ENCODE measurements at places on chromosomes 2 and 18. TPM values are rescaled to one million over a fixed set of nuclear protein-coding genes. Genes with fewer than 3 reads are reported as not detected.

TXNDC2 gene
- total RNA-seq = not detected

PLEKHA3 gene
- total RNA-seq = 29.8 TPM

GRCh38 chr2:7609974-7610373 lies 692.8 kb downstream of the RNF144A start:
- no peak overlapping the region for H3K4me3 ChIP-seq
- no peaks in the 10 kb centered on the region for H3K4me1 ChIP-seq
- H3K27me3 ChIP-seq = no peaks in the 10 kb centered on the region
- no peak for DNase-seq
- no peak overlapping the region for H3K27ac ChIP-seq

DNA sequence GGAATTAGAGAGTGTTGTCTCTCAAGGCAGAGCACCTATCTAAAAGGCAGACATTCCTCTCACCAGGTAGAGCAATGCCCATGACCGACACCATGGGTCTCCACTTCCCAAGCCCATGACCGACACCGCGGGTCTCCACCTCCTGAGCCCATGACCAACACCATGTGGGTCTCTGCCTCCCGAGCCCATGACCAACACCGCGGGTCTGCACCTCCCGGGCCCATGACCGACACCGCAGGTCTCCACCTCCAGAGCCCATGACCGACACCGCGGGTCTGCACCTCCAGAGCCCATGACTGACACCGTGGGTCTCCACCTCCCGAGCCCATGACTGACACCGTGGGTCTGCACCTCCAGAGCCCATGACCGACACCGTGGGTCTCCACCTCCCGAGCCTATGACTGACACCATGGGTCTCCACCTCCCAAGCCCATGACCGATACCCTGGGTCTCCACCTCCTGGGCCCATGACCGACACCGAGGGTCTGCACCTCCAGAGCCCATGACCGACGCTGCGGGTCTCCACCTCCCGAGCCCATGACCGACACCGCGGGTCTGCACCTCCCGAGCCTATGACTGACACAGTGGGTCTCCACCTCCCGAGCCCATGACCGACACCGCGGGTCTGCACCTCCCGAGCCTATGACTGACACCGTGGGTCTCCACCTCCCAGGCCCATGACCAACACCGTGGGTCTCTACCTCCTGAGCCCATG lies 262.4 kb upstream of the SALL3 start:
- no peaks in the 10 kb centered on the region for H3K36me3 ChIP-seq
- H3K27ac ChIP-seq = no peak overlapping the region
- no peak overlapping the region for H3K4me3 ChIP-seq
- DNase-seq = no peak
- H3K4me1 ChIP-seq = no peaks in the 10 kb centered on the region

GRCh38 chr2:105179469-105180372 lies 61.8 kb upstream of the GPR45 start:
- peak; percentile 93 for DNase-seq
- H3K4me1 ChIP-seq = peaks cover 5% of the 10 kb centered on the region
- H3K27ac ChIP-seq = no peak overlapping the region
- no peak overlapping the region for H3K4me3 ChIP-seq
- peaks cover 27% of the 10 kb centered on the region for H3K27me3 ChIP-seq

DNA sequence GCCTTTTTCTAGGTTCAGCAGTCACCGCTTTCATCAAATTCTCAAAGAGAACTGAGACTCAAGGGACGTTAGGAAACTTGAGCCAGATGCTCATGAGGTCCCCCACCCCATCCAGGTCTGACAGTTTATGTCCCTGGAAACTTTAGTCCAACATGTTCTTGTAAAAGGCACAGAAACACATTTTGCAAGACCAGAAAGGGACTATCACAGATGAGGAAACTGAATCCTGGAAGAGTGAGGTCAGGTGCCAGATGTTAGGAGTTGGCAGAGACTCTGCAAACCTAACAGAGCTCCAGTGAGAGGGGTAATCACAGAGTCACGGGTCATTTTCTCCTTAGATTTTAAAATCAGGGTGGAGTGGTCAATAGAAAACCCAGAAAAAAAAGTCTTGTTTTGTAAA lies 76.6 kb downstream of the RDH14 start:
- no peaks in the 10 kb centered on the region for H3K27me3 ChIP-seq
- no peaks in the 10 kb centered on the region for H3K36me3 ChIP-seq
- H3K4me3 ChIP-seq = no peak overlapping the region
- DNase-seq = no peak
- H3K4me1 ChIP-seq = peaks cover 5% of the 10 kb centered on the region
- H3K27ac ChIP-seq = no peak overlapping the region

UNC80 gene
- total RNA-seq = not detected

CD207 gene
- total RNA-seq = not detected

ARID5A gene
- 3.4 TPM for total RNA-seq

DNA sequence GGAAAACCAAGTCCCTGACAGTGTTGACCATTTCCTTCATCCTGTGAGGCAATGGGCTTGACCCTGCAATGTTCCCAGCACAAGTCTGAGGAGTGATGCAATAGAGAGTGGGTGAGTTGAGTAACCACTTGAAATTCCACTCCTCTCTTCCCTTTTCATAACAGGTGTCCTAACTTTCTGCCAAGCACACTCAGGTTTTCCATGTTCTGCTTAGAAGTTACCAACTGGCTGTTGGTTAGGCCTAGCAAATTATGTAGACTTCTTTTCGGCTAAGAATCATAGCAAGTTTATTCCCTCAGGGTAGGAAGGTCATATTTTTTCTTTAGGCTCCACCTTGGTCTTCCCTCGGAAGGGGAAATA lies 11.5 kb downstream of the GNLY start:
- peaks cover 70% of the 10 kb centered on the region for H3K4me1 ChIP-seq
- peak overlapping the region; percentile 55 for H3K4me3 ChIP-seq
- H3K36me3 ChIP-seq = no peaks in the 10 kb centered on the region
- DNase-seq = peak; percentile 99
- no peaks in the 10 kb centered on the region for H3K27me3 ChIP-seq
- peak overlapping the region; percentile 94 for H3K27ac ChIP-seq

GRCh38 chr18:77130229-77131099 lies 2.1 kb downstream of the MBP start:
- H3K27ac ChIP-seq = peak overlapping the region; percentile 79
- DNase-seq = no peak
- peak overlapping the region; percentile 82 for H3K4me3 ChIP-seq
- no peaks in the 10 kb centered on the region for H3K36me3 ChIP-seq
- H3K4me1 ChIP-seq = peaks cover 35% of the 10 kb centered on the region
- no peaks in the 10 kb centered on the region for H3K27me3 ChIP-seq

DNA sequence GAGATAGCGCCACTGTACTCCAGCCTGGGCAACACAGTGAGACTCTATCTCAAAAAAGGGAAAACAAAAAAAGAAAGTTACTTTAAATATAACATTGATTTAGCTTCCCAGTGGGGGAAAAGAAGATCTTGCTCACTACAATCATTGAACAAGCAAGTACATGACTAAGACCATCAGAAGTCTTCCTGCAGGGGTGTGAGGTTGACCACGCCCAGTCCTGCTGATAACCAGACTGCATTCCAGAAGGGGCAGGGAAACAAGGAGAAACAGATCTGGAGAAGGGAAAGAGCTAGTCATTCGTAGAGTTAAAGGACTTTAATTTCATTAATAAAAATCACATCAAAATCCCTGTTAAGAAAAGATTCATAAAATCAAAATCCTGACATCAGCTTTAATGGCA lies 77.5 kb downstream of the EPHA4 start:
- peaks cover 8% of the 10 kb centered on the region for H3K4me1 ChIP-seq
- no peak for DNase-seq
- no peak overlapping the region for H3K4me3 ChIP-seq
- no peaks in the 10 kb centered on the region for H3K27me3 ChIP-seq
- H3K36me3 ChIP-seq = no peaks in the 10 kb centered on the region
- H3K27ac ChIP-seq = no peak overlapping the region

GRCh38 chr2:86344404-86344803 lies 7.0 kb upstream of the REEP1 start:
- peaks cover 46% of the 10 kb centered on the region for H3K27me3 ChIP-seq
- H3K4me1 ChIP-seq = no peaks in the 10 kb centered on the region
- H3K27ac ChIP-seq = no peak overlapping the region
- no peak for DNase-seq
- no peaks in the 10 kb centered on the region for H3K36me3 ChIP-seq
- H3K4me3 ChIP-seq = no peak overlapping the region

DNA sequence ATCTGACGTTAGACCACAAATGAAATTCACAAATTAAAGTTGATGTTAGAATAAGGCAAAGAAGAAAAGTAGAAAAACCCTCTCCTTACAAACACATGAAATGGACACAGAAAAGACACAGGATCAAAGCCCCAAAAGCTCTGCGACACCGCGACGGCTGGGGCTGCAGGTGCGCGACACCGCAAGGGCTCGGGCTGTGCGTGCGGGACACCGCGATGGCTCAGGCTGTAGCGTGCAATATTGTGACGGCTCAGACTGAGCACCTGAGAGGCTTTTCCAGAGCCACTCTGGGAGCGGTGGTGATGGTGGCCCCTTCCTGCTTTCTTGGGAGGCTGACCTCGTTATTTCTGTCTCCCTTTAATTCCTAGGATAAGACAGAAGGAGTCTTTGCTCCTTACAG lies 256.9 kb downstream of the TWIST2 start:
- peaks cover 13% of the 10 kb centered on the region for H3K36me3 ChIP-seq
- peaks cover 8% of the 10 kb centered on the region for H3K4me1 ChIP-seq
- H3K27me3 ChIP-seq = no peaks in the 10 kb centered on the region
- H3K27ac ChIP-seq = no peak overlapping the region
- no peak for DNase-seq

DNA sequence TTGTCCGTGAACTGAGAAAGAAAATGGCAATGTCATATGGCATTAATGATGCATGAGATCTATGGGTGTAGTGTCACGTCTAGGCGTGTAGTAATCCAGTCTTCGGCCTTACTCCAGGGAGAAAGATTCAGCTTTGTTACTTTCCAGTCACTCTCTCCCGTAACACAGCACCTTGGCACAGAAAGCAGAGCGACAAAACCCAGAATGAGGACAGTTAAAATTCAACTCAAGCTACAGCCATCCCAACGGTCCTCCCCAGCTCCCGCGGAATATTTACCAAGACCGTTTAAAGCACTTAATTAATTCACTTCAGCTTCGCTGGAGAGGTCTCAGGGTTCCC lies 797 bp upstream of the CRIM1 start:
- H3K4me3 ChIP-seq = peak overlapping the region; percentile 95
- peaks cover 19% of the 10 kb centered on the region for H3K36me3 ChIP-seq
- DNase-seq = no peak
- H3K4me1 ChIP-seq = peaks cover 23% of the 10 kb centered on the region
- no peaks in the 10 kb centered on the region for H3K27me3 ChIP-seq
- no peak overlapping the region for H3K27ac ChIP-seq

GRCh38 chr18:44961288-44961995 lies 280.8 kb downstream of the SETBP1 start:
- peaks cover 19% of the 10 kb centered on the region for H3K4me1 ChIP-seq
- H3K27me3 ChIP-seq = no peaks in the 10 kb centered on the region
- no peak for DNase-seq
- no peak overlapping the region for H3K4me3 ChIP-seq

ZC3H15 gene
- 98.8 TPM for total RNA-seq

DNA sequence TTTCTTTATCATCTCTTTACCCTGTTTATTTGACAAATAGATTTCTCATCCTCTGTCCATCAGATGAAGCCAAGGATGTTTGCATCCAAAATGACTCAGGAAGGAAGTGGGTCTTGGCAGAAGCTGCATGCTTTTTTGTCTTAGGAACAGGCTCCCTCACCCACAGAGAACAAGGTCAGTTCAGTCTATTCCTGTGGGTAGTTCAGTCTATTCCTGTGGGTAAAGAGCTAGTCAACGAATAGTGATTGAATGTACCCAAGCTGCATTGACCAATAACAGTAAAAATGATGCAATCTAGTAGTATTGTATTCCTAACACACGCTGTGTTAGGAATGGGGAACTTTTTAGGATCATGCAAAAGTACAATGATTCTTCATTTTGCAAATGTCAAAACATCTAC lies 290.8 kb upstream of the TANK start:
- H3K4me1 ChIP-seq = peaks cover 15% of the 10 kb centered on the region
- H3K27ac ChIP-seq = peak overlapping the region; percentile 14
- no peak overlapping the region for H3K4me3 ChIP-seq
- peak; percentile 82 for DNase-seq
- no peaks in the 10 kb centered on the region for H3K27me3 ChIP-seq

DNA sequence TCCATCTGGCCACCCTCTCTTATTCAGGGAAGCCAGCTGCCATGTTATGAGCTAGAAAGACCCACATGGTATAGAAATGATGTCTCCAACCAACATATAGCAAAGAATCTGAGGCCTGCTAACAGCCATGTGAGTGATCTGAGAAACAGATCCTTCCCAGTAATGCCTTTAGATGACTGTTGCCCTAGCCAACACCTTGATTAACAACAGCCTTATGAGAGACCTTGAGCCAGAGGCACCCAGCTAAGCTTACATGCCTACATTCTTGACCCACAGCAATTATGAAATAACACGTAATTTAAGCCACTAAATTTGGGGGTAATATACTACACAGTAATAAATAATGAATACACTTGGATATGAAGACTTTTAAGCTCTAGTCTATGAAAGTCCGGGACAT lies 13.0 kb downstream of the KANSL1L start:
- no peaks in the 10 kb centered on the region for H3K27me3 ChIP-seq
- peaks cover 5% of the 10 kb centered on the region for H3K4me1 ChIP-seq
- peaks cover 23% of the 10 kb centered on the region for H3K36me3 ChIP-seq
- no peak for DNase-seq
- H3K27ac ChIP-seq = no peak overlapping the region

DNA sequence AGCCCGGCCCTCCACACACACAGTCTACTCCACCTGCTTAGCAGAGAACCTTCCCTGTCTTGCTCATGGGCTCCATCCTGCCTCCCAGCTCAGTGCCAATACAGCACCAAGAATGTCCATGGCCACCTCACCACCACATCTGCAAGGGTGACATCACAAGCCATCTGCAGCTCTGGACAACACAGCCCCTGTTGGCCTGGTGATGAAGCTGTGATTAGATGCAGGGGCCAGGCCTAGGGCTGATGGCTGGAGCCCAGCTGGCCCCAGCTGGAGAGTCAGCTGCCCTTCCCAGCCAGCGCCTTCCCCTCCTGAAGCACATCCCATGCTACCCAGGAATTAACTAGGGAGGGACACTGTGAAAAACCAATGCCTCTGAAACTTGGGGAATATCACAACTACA lies 91.1 kb downstream of the TTC32 start:
- no peaks in the 10 kb centered on the region for H3K27me3 ChIP-seq
- H3K4me3 ChIP-seq = no peak overlapping the region
- H3K36me3 ChIP-seq = no peaks in the 10 kb centered on the region
- no peaks in the 10 kb centered on the region for H3K4me1 ChIP-seq
- no peak overlapping the region for H3K27ac ChIP-seq

IL1RL2 gene
- total RNA-seq = not detected
